Fibroblast of the aortic adventitia (primary cell): ENCODE measurements at places on chromosomes 16 and 17. TPM values are rescaled to one million over a fixed set of nuclear protein-coding genes. Genes with fewer than 3 reads are reported as not detected.
A peak's percentile ranks its signal among the peaks of the same experiment; 100 is the strongest.

DNA sequence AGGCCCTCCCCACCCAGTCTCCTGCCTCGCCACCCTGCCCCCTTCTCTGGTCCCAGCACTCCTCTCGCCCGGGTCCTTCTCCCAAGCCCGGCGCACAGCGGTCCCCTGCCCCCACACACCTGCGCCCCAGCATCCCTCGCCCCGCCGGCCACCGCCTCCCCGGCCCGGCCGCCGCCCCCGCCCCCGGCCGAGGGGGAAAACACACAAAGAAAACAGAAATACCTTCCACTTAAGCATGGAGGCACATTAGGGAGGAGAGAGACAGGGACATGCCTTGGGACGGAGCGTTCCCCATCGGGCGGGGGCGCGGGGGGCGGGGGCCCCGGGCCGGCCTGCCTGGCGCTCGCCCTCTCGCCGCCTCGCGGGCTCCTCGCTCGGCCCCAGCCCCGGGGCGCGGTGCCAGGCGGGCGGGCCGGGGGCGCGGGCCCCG, 326 bp downstream of the SRCIN1 start:
- no peak for DNase-seq

GRCh38 chr16:68379472-68380347, 68.6 kb downstream of the SMPD3 start:
- DNase-seq = no peak

- DNase-seq = no peak
Measured at GRCh38 chr16:21953541-21953902, 361 bp downstream of the UQCRC2 start.

- DNase-seq = no peak
Measured at GRCh38 chr17:82940226-82941020, 100.6 kb upstream of the ZNF750 start.

DNA sequence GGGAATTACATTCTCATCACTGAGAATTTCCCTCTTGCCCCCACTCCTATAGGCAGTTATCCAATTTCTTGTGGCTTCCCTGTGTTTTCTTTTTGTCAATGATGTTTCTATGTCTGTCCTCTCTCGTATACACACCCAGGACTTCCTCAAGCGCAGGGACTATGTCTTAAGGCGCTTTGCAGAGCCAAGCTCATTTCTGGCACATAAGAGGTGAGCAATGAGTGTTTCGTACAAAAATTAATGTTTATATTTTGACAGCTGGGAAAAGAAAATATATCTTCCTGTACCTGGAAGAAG, 947 bp downstream of the DDX42 start:
- DNase-seq = peak; percentile 23

The CTRB1 gene
- total RNA-seq = not detected in 2 replicates

- no peak for DNase-seq
Measured at GRCh38 chr17:21042458-21043295, at the start of gene USP22. TSS of gene USP22 (minus strand) at chr17:21043011. CDS start at chr17:21042835, 176 bp downstream.

DNA sequence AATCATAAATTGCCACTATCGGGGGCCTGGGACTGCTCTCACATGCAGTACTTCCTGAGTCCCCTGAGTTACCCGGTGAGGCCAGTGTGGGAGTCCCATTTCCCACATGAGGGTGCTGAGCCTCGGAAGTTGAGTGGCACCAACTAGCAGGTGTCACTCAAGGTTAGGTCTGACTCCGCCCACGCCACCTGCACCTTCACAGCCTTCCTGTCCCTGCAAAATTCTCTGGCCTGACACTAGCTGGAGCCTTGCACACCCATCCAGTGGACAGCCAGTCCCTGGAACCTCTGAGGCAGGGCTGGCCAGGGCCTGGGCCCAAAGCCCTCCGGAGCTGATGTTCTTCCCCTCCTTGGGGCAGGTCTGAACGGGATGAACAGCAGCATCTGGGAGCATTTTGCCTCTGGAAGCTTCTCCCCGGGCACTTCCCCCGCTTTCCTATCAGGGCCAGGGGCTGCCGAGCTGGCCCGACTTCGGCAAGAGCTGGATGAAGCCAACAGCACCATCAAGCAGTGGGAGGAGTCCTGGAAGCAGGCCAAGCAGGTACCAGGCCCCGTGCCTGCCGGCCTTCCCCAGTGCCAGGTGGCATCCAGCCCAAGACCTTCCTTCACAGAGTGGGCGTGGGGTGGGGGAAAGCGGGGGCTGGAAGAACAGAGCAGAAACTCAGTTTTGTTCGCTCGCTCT, 21.9 kb downstream of the UNC13D start:
- no peak for DNase-seq

GRCh38 chr17:57132663-57133062, 47.6 kb downstream of the AKAP1 start:
- DNase-seq = no peak

GRCh38 chr17:28760601-28761562, 17.1 kb downstream of the TRAF4 start:
- DNase-seq = peak; percentile 63

The KCNH6 gene
- total RNA-seq = not detected in 2 replicates

GRCh38 chr16:86193528-86194193, 294.7 kb downstream of the IRF8 start:
- DNase-seq = no peak

The SLFN14 gene
- total RNA-seq = not detected in 2 replicates

The TNFSF12 gene
- 10.1 and 14.5 TPM in 2 replicates for total RNA-seq

- no peak for DNase-seq
Measured at GRCh38 chr16:12917653-12918052, 16.3 kb downstream of the SHISA9 start.

DNA sequence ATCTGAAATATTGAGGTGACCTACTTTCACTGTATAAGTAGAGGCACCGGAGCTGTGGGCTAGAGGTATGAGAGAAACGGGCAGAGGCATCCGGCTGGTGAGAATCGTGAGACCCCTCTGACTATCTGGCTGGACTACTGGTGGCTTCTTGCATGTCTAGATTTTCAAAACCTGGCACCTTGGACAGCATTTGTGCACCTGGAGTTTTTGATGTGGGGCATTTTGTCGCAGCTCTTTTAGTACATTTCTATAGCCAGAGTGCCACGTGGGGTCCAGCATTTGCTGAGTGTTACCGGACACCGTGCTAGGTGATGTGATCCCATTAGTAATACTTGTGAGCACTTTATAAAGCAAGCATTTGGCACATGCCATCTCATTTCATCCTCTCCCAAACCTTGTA, 32.6 kb upstream of the SHISA9 start:
- DNase-seq = no peak

The EVPLL gene
- not detected in 2 replicates for total RNA-seq

DNA sequence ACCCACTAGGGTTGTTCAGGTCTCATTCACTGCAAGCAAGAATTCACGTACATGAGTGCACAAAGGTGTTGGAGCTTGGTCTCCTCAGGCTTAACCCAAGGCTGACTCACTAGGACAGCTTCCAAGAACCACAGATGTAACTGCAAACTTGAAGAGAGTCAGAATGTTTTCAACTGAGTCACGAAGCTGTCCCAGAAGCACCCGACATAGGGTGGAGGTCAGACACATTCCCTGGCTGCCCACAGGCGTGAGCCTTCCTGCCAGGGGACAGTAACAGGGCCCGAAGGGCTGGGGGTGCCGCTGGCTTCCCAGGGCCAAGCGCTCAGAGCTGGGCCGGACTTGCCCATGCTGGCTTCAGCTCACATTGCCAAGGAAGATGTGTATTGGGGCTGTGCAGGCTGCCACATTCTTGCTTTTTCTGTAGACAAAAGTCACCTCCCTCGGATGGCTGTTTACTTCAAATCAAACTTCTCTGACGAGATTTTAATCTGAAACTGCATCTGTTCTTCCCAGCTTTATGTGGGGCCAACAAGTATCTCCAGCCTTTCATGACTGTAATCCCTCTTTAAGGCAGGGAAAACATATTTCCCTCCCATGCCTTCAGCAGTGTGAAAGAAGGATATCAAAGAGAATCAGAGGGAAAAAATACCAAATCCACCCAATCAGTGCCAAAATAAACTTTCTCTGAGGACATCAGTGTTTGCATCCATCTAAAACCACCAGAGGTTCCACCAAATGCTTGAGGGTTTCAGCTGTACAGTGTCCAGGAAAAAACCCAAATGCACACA, 14.3 kb downstream of the CMTM3 start:
- DNase-seq = peak; percentile 92

DNA sequence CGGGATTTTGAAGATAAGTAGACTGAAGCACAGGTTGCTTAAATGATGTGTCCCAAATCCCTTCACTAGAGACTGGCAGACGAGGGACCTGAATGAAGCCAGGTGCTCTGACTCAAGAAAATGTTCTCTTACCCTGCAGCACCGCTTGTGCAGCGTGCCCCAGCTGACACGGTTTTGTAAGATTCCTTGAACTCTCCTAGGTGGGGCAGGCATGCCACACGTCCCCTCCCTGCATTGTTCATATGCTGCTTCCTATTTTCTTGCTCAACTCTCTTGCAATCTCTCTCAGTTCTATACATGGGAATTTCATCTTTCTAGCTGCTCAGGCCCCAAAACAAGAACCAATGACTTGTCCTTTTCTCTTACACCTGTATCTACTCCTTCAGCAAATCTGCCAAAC, 22.1 kb upstream of the HNF1B start:
- DNase-seq = no peak

GRCh38 chr17:80070375-80071115, 30.8 kb upstream of the GAA start:
- DNase-seq = no peak

GRCh38 chr16:80932708-80933095, 74.0 kb downstream of the CMC2 start:
- DNase-seq = peak; percentile 95

GRCh38 chr17:77968788-77969187, 10.3 kb downstream of the TNRC6C start:
- DNase-seq = no peak

GRCh38 chr17:46972346-46972745, 6.7 kb downstream of the RPRML start:
- no peak for DNase-seq

The ZSCAN10 gene
- total RNA-seq = not detected in 2 replicates

- no peak for DNase-seq
Measured at GRCh38 chr16:54645345-54645744, 285.3 kb upstream of the IRX5 start.

- DNase-seq = no peak
Measured at GRCh38 chr17:1109606-1110540, 69.9 kb downstream of the ABR start.

GRCh38 chr17:56142325-56142724, 10.9 kb upstream of the ANKFN1 start:
- DNase-seq = peak; percentile 96
